ENCODE measurements at places on chromosomes 4 and X.

DNA sequence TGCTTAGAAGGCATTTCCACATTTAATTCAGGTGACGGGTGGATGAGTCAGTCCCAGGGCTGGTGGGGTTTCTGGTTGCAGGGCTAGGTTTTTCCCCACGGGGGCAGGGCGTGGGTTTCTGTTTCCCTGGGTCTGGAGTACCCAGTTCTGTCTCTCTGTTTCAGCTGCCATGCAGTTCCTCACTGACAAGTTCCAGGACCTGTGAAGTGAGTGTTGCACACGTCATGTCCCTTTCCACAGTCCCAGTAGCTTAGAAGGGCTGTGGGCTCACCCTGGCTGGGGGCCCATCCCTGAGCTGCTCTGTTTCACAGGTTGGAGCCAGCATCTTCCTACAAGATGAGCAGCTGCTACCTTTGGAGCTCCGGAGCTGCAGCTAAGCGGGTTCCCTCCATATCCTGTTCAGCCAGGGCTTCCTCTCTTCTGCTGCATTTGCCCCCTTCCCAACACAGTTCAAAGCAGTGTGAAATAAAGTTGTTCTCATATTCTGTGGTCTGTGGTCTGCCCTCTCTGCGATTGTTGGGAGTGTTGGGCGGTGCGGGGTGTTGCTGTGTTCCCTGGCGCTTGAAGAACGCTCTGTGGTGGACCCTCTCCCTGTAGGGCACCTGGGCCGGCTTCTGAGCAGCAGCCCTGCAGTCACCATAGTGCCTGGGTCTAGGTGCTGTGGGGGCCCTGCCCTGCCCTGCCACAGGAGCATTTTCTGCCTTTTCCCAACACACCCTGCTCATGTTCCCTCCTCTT, 3.9 kb downstream of the LOC101059915 start:
- DNase-seq = no peak

- DNase-seq = no peak
Observed at GRCh38 chr4:175422331-175422730, 389.7 kb downstream of the GPM6A start.

DNA sequence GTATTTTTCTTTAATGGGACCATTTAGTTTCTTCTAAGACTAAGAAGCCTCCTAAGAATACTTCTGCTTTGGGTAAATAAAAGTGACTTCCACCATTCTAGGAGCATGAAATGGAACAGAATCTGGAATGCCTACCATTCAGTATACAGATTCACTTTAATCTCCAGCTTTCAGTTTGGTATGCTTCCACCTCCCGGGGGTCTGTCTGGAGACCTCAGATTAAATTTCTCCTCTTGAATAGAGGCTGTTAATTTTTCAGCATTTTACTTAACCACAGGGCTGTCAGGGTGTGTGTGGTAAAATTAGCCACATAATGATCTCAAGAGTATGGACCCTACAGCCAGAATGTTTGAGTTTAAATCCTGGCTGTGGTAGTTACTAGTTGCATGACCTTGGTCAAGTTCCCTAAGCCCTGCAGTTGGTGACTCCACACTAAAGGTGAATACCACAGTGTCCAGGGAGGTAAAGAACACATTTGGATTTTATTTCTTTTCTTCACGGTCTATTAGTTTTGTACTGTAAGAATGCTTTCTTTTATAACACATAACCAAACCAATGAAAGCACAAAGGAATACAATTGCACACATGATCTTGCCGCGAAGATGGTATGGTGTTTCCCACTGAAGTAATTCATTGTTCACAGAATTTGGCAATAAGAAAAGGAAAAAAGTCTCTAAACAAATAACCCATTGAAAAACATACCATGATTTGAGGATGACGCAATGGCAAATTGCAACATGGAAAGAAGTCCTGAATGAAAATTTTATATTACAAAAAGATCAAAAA, 37.3 kb upstream of the TRIM2 start:
- DNase-seq = no peak

GRCh38 chrX:32183066-32183465, 1028.3 kb downstream of the DMD start:
- DNase-seq = no peak

GRCh38 chr4:73661646-73662119, 41.4 kb upstream of the RASSF6 start:
- DNase-seq = peak; percentile 80

DNA sequence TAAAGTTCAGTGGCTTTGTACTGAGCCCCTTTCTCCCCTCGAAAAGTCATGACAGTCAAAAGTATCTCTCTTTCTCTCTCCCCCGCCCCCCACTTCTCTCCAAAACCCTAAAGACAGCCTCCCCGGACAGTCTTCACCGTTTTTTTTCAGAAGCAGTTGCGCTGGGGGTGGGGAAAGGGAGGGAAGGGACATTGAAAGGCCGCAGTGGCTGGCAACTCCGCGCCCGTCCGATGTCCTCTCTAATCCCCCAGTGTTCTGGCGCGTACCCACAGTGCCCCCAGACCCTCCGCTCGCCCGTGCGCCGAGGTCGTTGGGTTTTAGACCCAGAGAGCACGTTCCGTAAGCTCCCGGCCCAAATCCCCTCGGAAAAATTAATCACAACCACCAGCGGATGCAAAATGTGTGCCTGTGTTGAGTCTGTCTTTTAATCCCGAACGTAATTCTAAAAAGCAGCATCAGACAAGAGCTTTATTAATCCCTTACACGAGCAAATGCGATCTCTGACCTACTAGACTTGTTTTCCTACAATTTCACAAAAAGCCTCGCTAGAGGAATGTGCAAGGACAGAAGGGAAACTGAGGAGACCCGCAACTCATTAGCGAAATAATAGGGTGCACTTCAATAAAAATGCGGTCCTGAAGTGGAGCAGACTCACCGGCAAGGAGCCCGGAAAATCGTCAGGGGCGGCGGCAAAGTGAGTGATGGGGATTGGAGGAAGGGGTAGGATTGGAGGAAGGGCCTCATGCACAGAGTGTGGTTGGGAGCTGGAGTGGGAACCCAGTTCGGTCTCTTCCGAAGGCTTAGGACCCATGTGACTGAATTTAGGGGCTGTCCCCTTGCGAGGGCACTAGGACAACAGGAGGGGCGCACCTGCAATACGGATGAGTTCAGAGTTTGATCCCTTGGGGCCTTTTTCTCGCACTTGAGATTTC, 12.2 kb upstream of the PRDM8 start:
- DNase-seq = no peak

DNA sequence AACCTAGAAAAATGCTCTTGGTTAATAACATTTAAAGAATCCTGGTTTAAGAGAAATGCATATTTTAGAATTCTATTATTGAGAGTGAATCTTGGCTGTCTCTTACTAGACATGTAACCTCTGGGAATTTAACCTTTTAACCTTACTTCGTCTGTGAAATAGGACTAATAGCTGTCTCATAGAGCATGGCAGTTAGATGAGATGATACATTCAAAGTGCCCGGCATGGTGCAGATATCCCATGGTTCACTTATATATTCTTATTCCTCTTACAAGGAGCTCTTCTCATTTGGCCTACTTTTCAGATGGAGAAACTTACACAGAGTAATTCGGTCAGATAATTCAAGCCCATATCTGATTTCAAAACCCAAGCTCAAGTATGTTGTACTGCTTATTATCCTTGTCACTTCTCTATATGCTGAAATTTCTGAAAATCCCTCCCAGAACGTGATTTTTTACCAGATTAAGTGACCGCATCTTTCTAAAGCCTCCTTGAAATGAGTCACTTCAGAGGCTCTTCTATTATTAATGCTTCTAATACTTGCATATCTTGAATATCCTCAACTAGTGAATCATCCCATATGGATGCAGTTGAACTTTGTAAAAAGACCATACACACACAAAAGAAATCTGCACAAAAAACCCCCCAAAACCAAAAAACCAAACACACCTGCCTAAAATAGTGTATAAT, 4.9 kb downstream of the CDKN2AIP start:
- no peak for DNase-seq

DNA sequence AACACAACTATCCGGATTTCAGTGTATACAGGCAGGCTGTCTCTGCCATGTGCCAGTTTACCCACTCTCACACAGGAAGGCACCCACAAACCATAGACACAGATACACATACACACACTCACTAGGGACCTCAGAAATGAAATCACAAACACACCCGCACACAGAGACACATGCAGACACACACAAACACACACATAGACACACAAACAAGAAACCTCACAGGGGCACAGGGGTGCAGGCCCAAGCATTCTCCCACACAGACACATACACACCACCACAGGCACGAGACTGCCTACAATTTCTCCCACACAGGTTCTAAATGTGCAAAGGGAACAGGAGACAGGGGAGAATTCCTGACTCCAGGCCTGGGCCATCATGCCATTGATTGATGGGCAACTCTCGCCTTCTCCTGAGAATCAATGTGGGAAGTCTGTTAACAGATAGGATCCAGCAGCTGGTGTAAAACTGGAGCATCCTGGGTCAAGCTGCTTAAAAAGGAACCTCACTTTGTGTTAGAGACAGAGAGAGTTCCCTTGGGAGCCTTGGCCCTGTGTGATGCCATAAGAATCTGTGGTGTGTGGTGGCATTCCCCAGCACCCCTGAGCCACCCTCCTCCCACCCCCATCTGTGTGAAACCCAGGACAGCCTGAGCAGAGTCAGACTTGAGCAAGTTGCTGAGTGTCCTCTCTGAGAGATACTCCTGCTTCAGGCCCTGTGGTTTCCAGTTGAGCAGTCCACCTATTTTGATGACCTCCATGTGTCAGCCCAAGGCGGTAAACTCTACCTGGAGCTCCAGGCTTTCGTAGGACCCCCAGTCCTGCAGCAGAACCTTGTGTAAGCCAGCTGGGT, 33.9 kb downstream of the NBDY start:
- no peak for DNase-seq

DNA sequence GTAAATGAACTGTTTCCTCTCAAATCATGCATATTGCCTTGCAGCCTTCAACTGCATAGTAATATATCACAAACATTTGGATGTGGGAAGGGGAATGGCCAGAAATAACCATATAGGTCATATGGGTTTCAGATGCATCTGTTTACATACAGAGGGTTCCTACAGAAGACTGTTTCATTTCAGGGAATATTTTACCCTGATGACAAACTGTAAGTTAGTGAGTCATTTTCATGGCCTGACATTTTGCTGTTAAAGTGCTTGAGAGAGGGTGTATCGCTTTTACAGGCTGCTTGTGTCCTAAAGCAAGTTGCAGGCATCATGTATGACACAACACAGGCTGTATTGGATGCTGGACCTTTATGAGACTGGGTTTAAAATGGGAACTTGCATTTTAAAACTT, 25.5 kb upstream of the AMOT start:
- DNase-seq = no peak

- no peak for DNase-seq
Observed at GRCh38 chrX:13142891-13143290, 98.5 kb upstream of the FAM9C start.

GRCh38 chrX:25646156-25646555, 492.0 kb upstream of the MAGEB18 start:
- DNase-seq = no peak

- no peak for DNase-seq
Observed at GRCh38 chrX:128599632-128600031, 547.4 kb upstream of the ACTRT1 start.

DNA sequence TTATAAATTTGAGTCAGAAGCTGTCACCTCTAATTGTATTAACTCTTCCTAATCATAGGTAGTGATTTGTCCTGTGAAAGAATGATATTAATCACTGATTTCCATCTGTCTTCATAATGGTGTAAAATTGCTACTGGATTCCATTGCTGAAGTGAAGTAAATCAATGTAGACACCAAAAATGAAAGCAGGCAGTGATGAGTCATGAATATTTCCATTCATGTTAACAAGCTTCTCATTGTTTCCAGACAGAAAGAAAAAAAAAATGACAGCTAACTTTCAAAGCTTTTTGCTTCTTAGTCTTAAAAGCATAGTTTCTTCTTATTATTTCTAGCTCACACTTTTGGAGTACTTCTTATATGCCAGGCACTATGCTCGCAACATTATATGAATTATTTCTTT, 21.5 kb downstream of the FAM114A1 start:
- peak; percentile 57 for DNase-seq

DNA sequence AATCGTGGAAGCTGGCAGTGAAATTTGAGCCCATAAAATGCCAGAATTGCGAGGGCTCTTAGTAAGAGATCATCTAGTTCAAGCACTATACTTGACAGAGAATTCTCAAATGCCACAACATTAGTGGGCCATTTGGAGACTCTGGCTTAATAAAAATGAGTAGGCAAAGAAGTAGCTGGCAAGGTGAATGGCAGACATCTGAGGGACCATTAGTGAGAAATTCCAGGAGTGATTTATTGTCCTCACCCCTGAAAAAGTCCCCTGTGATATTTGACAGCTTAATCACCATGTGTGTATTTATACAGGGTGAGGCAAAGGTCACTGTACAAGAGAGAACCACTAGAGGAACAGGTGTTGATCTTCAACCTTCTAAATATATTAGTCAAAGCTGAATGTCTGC, 207.5 kb downstream of the CHRDL1 start:
- DNase-seq = no peak

- DNase-seq = no peak
Observed at GRCh38 chr4:178306565-178306964, 864.3 kb upstream of the AGA start.

GRCh38 chr4:163895378-163896005, 401.0 kb downstream of the TMA16 start:
- DNase-seq = no peak

DNA sequence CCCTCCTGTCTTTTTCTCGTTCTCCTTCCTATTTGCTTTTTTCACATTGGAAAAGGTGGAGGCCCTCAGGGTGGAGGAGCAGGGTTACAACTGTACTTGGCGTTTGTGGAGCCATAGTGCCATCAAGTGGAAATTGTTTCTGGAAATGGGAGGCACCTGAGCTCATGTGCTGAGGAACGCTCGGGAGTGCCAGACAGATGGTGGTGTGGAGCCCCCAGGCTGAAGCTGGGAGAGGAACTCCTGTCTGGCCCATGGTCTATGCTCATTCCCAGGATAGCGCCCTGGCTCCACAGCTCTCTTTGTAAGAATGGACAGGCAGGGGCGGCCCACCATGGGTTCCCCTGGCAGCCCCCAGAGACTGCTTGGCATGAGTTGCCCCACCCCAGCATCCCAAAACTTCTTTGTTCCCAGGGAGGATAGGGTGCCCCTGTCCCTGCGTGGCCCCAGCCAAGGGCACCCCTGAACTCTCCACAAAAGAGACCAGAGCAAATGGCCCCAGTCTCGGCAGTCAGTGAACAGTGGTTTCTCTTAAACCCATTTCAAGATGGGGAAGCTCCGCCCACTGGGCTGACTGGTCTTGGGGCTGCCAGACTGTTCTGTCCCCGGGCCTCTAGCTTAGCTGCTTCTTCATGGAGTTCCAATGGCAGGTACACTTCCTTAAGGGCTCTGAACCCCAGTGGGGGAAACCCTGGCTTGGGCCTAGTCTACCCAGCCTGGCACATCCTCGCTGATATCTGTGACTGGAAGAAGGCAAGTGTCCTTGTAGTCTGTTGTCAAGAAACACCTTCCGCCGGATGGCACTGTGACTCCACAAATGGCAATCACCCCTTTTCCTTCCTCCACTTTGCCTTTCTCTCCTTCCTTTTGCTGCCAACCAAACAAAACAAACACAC, 70.1 kb downstream of the NBDY start:
- DNase-seq = no peak

Data from epithelial cell of prostate (primary cell).